ENCODE measurements at places on chromosomes 6 and 20.

- no peak for DNase-seq
These were observed 231.1 kb downstream of the HDGFL1 start for GRCh38 chr6:22800451-22800850.

- no peak for DNase-seq
These were observed 89.6 kb downstream of the MRAP2 start for GRCh38 chr6:84123186-84123585.

DNA sequence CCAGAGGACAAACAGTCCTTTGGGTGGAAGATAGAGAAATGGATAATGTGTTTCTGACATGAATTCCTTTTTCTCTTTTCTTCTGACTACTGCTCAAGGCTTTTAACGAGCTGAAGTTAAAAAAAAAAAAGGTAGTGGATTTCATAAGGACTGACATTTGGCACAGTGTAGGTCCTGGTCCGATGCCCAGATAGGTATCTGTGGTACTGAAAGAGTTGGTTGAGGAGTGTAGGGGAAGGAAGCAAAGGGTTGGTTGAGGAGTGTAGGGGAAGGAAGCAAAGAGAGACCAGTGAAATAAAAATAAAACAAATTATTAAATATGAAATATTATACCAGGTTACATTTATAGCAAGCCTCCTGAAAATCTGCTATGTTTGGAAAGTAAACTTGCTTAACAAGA is 11.8 kb downstream of the UTRN start:
- no peak for DNase-seq

GRCh38 chr20:36084356-36084755 is 70.2 kb upstream of the EPB41L1 start:
- no peak for DNase-seq

DNA sequence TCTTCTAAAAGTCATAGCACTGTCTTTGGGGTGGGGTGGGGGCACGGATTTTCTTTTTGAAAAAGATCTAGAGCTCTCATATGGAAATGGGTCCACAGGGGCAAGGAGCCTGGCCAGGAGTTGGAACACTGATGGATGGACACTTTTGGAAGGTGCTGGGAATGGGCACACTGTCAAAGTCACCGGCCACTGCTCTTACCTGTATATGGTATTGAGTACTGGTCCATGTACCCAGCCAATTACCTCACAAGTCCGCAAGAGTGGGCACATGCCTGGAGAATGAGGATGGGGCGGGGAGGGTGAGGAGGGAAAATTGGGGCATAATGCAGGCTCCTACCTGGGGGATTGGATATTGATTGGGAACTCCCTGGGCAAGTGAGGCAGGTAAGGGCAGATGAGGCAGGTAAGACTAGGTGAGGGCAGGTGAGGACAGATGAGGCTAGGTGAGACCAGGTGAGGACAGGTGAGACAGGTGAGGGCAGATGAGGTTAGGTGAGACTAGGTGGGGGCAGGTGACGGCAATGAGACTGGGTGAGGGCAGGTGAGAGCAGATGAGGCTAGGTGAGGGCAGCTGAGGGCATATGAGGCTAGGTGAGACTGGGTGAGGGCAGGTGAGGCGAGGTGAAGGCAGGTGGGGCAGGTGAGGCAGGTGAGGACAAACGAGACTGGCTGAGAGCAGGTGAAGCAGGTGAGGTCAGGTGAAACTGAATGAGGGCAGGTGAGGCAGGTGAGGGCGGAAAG is 167.9 kb downstream of the NRN1 start:
- DNase-seq: no peak
